ENCODE measurements at places on chromosomes 16 and 17.
A peak's percentile ranks its signal among the peaks of the same experiment; 100 is the strongest.

DNA sequence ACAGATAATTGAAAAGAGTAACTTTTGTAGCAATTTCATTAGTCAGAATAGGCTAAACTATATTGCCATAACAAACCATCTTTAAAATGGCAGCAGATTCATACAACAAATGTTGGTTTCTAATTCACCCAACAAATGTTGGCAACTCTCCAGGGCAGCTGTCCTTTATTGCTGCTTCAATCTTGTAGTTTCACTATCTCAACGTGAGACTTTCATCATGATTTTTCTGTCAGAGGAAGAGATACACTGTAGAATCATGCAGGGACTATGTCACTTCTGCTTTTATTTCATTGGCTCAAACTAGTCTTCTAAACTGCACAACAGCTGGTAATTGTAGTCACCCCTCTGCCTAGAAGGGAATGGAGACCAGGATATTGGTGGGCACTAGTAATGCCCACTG, 174.2 kb downstream of the TANC2 start:
- no peak for DNase-seq

- no peak for DNase-seq
Observed at GRCh38 chr17:10025976-10026901, 121.2 kb upstream of the RCVRN start.

DNA sequence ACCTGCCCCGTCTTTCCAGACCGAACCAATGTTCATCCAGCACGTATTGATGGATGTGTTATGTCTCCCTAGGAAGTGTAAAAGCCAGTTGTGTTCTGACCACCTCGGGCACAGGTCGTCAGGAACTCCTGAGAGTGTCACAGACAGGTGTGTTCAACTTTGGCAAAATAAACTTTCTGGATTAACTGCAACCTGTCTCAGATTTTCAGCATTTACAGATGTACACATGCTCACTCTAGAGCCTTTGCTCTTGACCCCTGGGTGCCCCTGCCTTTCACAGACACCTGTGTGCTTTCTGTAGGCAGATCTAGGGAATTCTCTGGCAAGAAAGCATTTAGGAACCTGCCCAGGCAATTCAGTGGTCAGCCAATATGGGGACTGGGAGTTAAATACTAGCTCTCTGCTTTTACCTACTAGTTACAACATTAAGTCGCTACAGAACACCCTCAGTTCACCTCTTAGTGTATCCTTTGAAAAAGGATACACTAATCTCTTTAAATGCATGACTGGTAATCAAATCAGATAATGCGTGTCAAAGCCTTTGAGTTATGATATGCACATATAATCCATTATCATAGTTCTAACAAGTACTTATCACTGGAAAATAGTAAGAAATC, 188.9 kb downstream of the CPPED1 start:
- DNase-seq: no peak

GRCh38 chr16:55370762-55371482, 46.9 kb downstream of the IRX6 start:
- peak; percentile 27 for DNase-seq

DNA sequence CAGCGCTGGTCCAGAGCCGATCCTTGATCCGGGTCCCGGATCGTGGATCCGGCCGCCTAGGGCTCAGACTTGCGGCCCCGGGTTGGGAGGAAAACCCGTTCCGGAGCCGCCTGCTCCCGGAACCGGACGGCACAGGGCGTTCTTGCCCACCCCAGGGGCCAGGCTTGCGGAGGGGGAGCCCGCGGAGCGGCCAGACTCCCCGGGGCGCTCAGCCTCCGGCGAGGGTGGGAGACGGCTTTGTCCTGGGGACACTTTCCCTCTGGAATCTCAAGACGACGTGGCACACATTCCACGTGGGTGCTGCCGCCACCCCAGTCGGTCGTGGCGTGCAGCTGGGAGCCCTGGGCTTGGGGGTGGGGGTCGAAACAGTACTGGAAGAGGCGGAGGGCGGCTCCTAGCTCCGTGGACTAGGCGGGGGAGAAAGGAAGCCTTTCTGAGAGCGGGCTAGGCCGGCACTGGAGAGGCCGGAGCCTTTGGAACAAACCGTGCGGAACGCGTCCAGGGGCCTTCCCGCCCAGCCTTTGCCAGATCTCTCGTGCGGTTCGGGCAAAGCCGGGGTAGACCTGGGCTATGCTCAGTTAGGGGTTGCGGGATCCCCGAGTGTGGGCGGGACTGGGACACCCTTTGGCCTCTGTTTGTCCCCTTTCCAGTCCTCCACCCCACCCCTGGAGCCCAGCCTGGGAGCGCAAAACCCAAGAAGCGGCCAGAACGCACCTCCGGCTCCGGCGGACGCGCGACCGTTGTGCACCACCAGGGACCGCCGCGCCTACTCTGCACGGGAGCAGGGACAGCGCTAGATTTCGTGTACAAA, 26.5 kb downstream of the SREBF1 start:
- DNase-seq: peak; percentile 84

DNA sequence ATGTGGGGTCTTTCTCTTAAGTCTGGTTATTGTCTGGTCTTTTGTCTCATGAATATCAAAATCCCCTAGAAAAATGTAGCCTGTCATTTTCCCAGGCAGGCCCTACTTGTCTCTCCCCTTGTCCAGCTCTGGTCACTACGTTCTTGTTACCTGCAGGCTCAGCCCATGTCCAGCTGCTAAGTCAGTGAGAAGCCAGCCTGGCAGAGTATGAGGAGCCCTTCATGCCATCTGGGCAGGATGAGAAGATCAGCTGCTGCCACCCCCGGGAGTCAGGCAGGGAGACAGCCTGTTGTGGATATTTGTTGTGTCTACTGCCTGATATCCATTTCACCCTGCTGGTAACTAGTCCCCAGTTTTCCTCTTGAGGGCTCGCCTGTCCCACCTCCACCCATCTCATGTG, 88.9 kb downstream of the ASIC2 start:
- no peak for DNase-seq

DNA sequence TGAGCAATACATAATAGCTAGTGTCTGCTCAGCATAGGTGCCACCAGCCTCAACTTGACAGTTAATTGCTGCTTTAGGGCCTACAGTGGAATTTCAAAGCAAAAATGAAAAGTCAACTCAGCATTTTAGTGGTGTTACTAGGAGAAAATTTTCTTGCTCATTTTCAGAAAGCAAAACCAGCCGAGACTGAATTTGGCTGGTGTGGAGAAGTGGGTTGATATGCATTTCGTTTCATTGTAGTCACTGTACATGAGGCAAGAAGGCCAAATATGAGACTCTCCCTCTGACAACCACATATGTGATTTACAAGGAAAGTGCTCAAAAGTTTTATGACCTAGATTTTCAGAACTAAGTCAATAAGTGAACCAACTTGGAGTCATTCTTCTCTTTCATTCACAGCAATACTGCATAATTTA, 54.0 kb downstream of the DUSP14 start:
- DNase-seq: no peak

DNA sequence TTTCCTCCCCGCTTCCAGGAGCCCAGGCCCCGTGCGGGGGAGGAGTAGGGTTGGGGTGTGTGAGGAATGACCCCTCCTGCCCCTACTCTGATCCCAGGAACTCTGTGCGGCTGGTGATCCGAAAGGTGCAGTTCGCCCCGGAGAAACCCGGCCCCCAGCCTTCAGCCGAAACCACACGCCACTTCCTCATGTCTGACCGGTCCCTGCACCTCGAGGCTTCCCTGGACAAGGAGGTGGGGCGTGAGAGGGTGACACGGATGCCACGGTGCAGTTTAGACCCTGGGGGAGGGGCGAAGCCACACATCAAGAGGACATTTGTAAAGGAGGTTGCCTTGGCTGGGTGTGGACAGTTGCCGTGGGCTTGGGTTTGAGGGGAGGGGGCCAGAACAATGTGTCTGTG, 7.4 kb downstream of the ARRB2 start:
- no peak for DNase-seq

- no peak for DNase-seq
Observed at GRCh38 chr17:13384626-13385025, 217.1 kb downstream of the HS3ST3A1 start.

DNA sequence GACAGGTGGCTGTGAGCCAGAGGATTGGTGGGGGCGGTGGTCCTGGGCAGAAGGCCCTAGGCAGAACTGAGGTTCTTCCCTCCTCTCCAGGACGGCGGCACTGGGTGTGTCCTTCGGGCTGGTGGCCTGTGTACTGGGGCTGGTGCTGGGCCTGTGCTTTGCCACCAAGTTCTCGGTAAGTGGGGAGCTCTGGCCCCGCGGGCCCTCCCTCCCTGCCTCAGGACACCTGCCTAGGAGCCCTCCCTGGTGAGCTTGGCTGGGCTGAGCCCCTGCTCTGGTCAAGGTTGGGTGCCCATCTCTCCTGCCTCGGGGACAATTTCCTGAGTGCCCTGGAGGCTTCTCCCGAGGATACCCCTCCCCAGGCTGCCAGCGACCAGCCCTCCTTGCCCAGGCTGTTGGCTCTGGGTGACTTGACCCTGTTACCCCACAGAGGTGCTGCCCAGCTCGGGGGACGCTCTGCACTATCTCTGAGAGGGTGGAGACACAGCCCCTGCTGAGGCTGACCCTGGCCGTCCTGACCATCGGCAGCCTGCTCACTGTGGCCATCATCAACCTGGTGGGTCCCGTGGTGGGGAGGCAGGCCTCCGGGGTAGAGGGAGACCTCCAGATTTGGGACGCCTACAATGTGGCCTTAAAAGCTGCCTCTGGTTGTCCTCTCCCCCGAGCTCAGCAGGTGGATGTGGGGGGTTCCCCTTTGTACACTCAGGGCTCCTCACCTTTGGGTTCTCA, 42.0 kb downstream of the ADCY7 start:
- peak; percentile 12 for DNase-seq

- DNase-seq: no peak
Observed at GRCh38 chr16:35734728-35735402, 2275.5 kb downstream of the TP53TG3F start.

DNA sequence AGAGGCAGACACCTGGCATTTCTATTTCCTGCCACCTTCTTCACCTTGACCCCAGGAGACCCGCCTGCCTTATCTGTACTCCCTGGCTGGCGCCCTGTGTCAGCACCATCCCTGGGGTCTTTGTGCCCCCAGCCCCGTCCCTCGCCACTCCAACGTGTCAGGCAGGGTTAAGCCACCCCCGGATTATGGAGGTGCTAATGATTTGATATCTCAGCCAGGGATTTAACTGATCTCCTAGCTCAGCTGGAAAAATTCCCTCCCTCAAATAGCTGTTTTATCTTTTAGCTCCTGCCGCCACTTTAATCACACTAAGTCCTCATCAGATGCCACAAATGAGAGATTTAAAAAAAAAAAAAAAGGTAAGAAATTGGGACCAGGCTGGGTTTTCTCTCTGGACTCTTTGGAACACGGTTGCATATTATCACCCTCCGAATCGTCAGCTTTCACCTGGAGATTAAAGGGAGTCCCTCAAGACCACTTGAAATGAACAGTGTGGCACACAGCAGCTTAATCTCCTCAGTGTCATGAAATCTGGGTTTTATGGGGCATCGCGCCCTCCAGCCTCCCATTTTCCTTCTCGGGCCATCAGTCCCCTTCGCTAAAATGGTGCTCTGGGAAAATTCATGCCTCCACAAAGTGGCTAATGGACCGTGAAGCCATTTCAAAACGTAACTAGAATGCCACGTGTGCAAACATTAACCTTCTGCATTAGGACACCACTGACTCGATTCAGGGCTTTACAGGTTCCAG, 26.2 kb upstream of the WFDC1 start:
- DNase-seq: no peak

DNA sequence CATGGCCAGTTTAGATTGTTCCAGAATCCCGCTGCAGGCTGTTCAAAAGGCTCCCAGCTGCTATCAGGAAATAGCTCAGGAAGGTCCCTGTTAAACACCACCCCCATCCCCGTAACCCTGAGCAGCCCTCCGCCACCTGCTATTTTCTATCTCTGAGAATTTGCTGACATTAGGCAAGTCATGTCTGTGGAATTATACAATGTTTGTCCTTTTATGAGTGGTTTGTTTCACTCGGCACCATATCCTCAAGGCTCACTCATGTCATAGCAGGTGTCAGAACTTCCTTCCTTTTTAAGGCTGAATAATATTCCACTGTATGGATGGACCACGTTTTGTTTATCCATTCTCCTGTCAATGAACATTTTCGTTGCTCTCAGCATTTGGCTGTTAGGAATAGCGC, 164.3 kb upstream of the FOXF1 start:
- no peak for DNase-seq

- no peak for DNase-seq
Observed at GRCh38 chr17:73290399-73291259, 21.2 kb downstream of the CDC42EP4 start.

DNA sequence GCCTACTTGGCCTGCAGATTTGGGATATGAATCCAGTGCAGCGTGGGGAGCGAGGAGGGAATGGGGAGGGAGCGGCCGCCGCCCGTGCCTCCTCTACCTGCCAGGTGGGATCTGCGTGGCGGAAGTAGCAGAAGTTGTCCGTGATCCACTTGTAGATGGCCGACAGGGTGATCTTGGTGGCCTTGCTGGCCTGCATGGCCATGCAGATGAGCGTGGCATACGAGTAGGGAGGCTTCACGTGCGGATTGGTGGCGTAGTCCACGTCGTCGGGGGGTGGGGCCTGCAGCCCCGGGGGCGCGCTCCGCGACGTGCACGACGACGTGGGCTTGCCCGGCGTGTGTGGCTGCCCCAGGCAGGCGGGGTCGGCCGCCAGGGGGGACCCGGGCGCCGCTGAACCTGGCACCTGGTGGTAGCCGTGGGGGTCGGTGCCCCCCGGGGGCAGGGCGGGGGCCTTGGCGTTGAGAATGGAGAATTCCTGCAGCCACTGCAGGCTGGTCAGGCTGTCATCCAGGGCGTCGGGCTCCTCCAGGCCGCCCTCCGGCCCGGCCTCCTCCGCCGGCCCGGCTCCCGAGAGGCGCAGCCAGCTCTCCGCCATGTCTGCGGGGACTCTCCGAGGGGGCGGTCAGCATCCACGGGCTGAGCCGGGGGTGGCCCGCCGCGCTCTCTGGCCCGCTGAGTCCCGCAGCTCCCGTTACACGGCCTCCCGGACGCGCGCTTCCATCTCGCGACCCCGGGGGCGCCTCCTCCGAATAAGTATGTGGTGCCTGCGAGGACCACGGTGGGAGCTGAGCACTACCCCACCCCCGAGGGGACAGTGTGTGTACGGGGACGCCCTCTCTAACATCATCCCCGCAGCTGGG, 1.0 kb downstream of the FOXJ1 start:
- DNase-seq: no peak

- no peak for DNase-seq
Observed at GRCh38 chr17:33121272-33121671, 129.6 kb downstream of the SPACA3 start.

DNA sequence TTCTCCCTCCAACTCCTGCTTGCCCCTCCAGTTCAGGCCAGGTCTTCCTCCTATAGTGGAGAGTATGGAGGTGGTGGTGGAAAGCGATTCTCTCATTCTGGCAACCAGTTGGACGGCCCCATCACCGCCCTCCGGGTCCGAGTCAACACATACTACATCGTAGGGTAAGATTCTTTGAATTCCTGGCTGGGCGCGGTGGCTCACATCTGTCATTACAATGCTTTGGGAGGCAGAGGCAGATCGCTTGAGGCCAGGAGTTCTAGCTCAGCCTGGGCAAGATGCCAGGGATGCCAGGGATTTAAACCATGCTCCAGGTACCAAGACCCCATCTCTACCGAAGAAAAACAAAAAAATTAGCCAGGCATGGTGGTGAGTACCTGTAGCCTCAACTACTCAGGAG, 1.4 kb downstream of the ZG16 start:
- no peak for DNase-seq

GRCh38 chr17:50279181-50279526, 4.9 kb downstream of the TMEM92 start:
- DNase-seq: no peak

Measured in uterus (tissue), 4 donors.